ENCODE measurements at places on chromosomes 1 and 21. TPM values are rescaled to one million over a fixed set of nuclear protein-coding genes. Genes with fewer than 3 reads are reported as not detected.

- no peak for DNase-seq
Measured at GRCh38 chr1:40344597-40344996, 27.5 kb upstream of the COL9A2 start.

GRCh38 chr1:44418022-44418673 is 13.1 kb downstream of the RNF220 start:
- no peak for DNase-seq

DNA sequence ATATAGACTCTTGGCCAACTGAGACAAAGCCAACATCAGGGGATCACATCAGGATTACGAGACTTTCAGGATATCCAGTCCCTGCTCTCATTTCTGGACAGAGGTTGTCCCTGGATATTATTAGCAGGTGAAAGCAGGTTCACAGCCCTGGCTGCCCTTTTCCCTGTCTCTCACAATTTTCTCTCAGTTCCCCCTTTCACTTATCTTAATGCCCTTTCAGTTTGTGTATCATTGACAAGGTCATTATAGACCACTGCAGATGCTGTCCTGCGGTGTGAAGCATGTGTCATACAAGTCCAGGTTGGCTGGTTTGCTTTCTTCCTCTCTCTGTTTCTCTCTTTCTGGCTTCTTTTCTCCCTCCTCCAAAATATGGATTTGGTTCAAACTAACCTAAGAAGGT is 2.1 kb upstream of the KLHDC9 start:
- DNase-seq = no peak

DNA sequence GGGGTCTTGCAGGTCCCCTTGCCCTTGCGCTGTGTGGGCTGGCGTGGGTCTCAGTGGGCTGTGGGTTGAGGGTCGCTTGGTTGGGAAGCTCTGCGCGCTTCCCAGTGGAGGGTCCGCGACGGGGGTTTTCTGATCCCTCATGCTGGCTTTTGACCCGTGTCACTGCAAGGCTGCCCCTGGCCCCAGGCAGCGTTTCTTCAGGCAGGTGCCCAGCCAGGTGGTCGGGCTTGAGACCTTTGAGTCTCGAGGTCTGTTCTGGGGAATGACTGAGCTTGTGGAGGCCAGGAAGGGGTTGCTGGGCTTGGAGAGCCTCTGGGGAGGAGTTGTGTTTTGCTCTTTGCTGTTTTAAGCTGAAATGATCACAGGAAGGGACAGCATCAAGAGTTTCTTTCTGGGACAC is 5.3 kb downstream of the SKI start:
- no peak for DNase-seq

DNA sequence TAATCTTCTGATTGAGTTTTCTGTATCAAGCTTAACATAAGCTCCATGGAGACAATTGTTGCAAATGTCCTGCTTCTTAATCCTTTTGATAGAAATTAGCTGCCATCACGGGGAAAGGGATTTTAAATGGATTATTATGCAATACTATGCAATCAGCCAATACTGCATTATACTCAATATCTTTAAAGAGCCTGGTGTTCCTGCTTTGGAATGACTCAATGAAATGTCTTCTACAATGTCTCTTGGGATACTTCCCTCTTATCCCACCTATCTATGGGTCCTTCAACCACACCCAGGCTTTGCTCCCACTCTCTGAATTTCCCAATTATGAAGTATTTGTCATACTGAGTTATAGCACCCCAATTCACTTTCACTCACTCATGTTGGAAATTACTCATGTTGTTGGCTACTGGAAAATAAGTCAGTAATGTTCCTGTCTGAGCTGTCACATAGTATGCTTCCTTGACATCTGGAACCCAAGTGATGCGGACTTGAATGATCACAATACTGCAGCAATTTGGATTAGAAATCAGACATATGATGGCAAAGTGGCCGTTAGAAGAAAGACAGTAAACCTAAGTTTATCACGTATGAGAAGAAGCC is 85.0 kb downstream of the TPR start:
- no peak for DNase-seq

DNA sequence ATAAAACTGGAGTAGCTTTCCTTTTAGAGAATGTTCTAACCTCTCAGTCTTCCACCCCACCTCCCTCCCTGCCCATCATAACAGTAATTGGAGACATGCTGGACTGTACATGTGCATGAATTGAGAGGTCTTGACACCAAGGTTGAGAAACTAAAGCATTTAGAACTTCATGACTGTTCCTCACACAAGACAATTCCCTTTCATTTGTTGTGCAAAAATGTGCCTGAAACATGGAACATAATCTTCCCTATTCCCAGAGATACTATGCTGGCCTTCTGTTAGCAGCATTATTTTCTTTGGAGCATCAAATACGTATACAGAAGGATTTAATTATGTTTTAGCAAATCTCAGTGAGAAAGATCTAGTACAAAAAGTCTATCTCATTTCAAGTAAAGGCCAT is 97.5 kb upstream of the KCNE2 start:
- DNase-seq = no peak

- no peak for DNase-seq
Measured at GRCh38 chr1:117871013-117871412, 58.4 kb downstream of the GDAP2 start.

- DNase-seq = no peak
Measured at GRCh38 chr1:244837597-244838258, 2.3 kb downstream of the COX20 start.

- DNase-seq = no peak
Measured at GRCh38 chr1:168585191-168585590, 8.8 kb downstream of the XCL1 start.

DNA sequence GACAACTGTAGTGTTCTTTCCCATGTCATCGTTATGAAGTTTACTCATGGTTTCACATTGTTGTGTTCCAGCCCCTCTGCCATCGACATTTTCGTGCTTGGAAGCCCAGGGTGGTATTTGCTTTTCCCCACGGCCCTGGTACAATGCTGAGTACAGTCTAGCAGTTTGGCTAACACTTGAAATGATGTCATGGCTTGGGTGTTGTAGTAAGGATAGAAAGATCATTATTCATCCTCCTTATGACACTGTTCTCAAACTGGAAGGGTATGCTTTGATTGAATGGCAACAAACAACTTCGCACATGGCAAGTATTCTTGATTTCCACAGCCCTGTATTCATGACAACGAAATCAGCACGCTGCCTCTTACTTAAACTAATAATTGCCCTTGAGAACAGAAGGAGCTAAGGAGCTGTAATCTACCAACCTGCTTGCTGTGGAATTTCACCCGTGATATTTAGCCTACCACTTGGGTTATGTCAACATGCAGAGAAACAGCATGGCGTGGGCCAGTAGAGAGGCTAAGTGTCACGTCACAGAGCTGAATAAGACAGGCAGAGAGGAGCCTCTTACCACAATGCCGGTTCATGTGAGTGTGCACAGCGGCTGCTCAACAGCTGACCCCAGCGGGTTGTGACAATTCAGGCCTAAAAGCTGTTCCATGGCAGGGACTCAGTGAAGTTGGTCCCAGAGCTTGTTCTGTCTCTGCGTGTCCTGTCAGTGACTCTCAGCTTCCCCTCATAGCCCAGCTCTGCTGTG is 73.9 kb downstream of the KCNJ6 start:
- DNase-seq = no peak

DNA sequence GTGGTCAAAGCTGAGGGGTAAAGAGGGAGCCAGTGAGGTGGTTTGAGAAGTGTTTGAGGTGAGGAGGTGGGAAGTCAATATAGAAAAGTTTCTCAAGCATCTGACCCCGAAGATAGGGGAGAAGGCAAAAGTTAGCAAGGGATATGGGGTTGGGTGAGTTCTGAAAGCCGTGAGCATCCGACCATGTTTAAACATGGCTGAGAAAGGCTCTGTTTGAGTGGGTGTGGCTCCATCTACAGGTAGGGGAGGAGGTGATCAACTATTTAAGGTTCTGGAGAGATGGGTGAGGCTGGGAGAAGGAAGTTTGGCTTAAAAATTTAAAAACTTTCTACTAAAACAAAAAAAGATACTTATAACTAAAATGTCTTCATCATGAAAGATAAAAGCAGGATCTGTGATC is 273.8 kb downstream of the KCNJ6 start:
- DNase-seq = no peak

DNA sequence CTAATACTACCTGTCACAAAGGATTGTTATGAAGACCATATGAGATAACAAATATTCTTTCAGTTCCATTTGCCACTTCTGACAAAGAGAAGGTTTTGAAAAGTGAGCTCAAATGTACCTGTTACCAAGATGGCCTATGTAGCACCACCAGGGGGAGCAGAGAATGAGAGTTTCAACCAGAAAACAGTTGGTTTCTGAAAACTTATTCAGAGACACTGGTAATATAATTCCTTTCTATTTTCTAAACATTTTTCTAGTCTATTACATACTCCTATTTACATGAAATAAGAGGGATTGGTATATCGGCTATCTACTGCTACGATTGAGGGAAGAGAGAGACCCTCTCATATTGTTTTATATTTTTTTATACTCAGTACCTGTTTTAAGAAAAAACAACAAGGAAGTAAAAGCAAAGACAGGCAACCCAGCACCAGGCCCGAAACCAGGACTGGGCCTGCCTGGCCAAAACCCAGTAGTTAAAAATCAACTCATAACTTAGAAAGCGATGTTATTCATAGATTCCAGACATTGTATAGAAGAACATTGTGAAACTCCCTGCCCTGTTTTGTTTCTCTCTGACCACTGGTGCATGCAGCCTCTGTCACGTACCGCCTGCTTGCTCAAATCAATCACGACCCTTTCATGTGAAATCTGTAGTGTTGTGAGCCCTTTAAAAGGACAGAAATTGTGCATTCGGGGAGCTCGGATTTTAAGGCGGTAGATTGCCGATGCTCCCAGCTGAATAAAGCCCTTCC is 48.3 kb downstream of the IL23R start:
- DNase-seq = no peak

DNA sequence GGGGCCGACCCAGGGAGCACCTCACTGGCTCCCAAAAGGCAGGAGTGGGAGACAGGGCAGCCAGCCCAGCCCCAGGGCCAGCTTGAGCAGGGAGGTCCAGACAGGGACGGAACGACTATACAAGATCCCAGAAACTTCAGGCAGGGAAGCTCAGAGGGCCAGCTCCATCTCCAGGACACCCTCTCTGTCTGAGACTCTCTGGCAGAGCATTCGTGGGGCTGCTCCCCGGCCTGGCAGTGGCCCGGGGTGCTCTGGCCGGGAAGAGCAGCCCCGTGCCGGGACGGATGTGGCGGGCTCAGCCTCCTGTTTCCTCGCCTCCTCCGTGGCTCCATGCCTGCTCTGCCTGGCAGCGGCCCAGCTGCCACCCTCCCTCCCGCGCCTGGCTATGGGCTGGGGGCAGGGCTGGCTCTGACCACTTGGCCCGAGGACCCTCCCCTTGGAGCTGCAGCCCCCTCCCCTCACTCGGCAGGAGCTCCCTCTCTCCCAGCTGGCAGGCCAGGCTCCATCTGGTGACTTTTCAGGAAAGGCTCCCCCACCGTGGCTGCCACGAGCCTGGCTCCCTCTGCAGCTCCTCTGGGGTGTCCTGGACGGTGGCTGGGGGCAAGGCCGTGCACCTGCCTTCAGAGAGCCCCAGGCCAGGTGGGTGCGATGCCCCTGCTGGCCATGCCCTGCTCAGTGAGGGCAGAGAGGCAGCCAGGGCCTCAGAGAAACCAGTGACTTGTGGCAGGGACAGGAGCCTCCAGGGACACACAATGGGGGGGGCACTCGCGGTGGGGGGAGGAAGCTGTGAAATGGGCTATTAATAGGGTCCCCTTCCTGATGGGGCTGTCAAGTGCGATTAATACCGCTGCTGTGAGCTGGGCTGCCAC is 5.6 kb upstream of the PLCH2 start:
- DNase-seq = no peak

DNA sequence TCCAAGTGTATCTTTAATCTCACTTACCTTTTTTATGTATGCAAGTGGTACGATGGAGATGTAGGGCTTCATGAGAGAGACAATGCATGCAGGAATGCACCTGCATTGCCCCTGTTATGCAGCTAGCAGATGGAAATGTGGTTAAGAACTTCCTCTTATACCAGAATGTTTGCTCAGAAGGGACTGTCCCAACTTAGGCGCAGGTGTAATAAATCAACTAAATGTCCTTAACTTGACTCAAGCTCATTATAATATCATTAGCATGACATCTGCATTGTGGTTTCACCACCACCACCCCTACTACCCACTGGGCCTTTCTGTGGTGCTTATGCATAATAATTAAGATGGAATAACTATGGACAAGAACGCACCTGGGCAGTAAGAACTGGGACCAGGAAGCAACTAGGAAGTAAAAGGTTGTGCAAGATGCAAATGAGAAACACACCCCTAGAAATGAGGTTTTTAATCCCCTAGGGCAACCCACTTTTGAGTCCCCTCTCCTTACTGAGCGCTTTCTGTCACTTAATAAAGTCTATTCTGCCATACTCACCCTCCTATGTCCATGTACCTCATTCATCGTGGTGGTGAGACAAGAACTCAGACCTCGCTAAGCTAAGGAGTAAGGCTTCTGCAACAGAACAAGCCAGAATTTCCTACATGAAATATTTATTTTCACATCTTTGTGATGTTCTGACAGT is 1103.3 kb upstream of the B3GALT2 start:
- no peak for DNase-seq

DNA sequence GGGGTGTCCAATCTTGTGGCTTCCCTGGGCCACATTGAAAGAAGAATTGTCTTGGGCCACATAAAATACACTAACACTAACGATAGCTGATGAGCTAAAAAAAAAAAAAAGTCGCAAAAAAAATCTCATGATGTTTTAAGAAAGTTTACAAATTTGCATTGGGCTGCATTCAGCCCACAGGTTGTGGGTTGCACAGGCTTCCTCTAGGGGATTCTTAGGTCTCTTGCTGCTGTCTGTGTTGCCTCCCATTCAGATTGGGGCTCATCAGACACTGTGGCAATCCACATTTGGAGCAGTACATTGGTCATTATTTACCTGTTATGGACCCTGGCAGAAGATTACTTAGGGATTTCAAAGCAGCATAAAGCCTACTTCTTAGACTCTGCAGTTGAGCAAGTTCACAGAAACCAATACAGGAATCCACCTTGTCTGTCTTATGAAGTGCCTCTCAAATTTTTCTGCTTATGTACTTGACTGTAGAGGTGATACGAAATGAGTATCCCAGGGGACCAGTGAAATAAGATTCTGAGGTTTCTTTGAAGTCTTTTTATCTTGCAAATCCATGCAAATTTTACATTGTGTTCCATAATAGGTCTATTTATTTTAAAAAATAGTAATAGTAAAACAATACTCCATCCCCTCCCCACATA is 205.5 kb downstream of the RPS6KC1 start:
- DNase-seq = no peak

PCBP3 gene
- total RNA-seq = 4.3 TPM

LCE3D gene
- total RNA-seq = not detected

KIF26B gene
- total RNA-seq = 6.6 TPM

CAMTA1 gene
- 99.0 TPM for total RNA-seq

LRRC39 gene
- 1.1 TPM for total RNA-seq

SLC16A1 gene
- 62.7 TPM for total RNA-seq

All from progenitor cell of endocrine pancreas (in vitro differentiated cells).